ENCODE measurements at places on chromosomes 4 and X. TPM values are rescaled to one million over a fixed set of nuclear protein-coding genes. Genes with fewer than 3 reads are reported as not detected.

The PRSS12 gene
- total RNA-seq, result 0.14 TPM

The UGT2B11 gene
- total RNA-seq, result 0.16 TPM

The RBM46 gene
- not detected for total RNA-seq

The DMRTC1B gene
- not detected for total RNA-seq

The RCHY1 gene
- total RNA-seq, result 17.9 TPM

The TLR2 gene
- total RNA-seq, result 0.61 TPM

The JADE1 gene
- total RNA-seq, result 25.0 TPM

The MSX1 gene
- 8.6 TPM for total RNA-seq
